M059J (cell line): ENCODE measurements at places on chromosomes 2 and 18. TPM values are rescaled to one million over a fixed set of nuclear protein-coding genes. Genes with fewer than 3 reads are reported as not detected.

DNA sequence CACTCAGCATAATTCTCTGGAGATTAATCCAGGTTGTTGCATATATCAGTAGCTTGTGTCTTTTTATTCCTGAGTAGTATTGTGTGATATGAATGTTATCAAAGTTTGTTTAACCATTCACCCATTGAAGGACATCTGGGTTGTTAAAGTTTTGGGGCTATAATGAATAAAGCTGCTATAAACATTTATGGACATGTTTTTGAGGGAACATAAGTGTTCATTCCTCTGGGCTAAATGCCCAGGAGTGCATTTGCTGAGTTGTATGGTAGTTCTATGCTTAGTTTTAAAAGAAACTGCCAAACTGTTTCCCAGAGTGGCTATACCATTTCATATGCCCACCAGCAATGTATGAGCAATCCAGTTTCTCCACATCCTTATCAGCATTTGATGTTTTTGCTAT, 21.8 kb upstream of the KCNJ13 start:
- DNase-seq: no peak

GRCh38 chr2:43288417-43289305, 62.3 kb upstream of the ZFP36L2 start:
- no peak for DNase-seq

GRCh38 chr2:113720167-113720566, 36.3 kb downstream of the SLC35F5 start:
- no peak for DNase-seq

- DNase-seq: no peak
Observed at GRCh38 chr2:127568128-127568527, 32.6 kb downstream of the MYO7B start.

The LPIN1 gene
- total RNA-seq: 23.2 and 33.2 TPM in 2 replicates
